Astrocyte (in vitro differentiated cells and primary cell): ENCODE measurements at places on chromosomes 7 and 10. TPM values are rescaled to one million over a fixed set of nuclear protein-coding genes. Genes with fewer than 3 reads are reported as not detected.
A peak's percentile ranks its signal among the peaks of the same experiment; 100 is the strongest.

DNA sequence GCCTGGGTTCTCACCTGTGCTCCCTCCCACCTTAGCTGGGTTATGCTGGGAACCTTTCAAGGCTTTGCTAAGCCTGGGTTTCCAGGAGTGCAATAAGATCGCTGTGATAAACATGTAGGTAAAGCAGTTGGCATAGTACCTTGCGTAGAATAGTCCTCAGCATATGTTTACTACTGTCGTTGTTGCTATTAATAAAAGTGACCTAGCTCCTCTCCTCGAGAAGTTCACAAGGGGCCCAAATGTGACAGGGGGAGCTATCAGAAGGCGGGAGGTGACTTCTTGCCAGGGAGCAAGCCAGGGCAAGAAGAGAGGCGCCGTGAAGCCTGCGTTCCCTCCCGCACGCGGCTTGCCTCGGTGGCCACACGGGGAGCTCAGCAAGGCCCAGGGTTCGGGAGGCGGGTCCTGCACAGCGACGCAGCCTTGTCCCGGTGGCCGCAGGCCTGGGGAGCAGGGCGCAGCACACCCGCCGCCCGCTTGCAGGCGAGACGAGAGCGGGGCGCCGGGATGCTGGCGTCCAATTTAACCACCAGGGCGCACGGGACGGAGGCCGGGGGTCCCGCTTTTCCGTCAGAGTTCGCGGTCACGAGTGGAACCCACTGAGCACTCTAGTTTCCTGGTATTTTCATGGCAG, 106.2 kb downstream of the SNX10 start:
- peak overlapping the region; percentile 64 for H3K4me3 ChIP-seq
- no peak for DNase-seq
- no peaks in the 10 kb centered on the region for H3K27me3 ChIP-seq
- H3K4me1 ChIP-seq, result peaks cover 4% of the 10 kb centered on the region
- no peak overlapping the region for H3K27ac ChIP-seq
- H3K36me3 ChIP-seq, result no peaks in the 10 kb centered on the region

GRCh38 chr10:95820363-95820762, 64.4 kb downstream of the ENTPD1 start:
- peaks cover 7% of the 10 kb centered on the region for H3K4me1 ChIP-seq
- H3K4me3 ChIP-seq, result no peak overlapping the region
- peaks cover 4% of the 10 kb centered on the region for H3K27me3 ChIP-seq

GRCh38 chr7:133020496-133020895, 61.4 kb downstream of the CHCHD3 start:
- no peaks in the 10 kb centered on the region for H3K36me3 ChIP-seq
- H3K4me1 ChIP-seq, result no peaks in the 10 kb centered on the region
- H3K27ac ChIP-seq, result no peak overlapping the region
- H3K4me3 ChIP-seq, result no peak overlapping the region
- no peak for DNase-seq
- no peaks in the 10 kb centered on the region for H3K27me3 ChIP-seq

- no peak overlapping the region for H3K4me3 ChIP-seq
- peak; percentile 77 for DNase-seq
- no peak overlapping the region for H3K27ac ChIP-seq
- no peaks in the 10 kb centered on the region for H3K36me3 ChIP-seq
Observed at GRCh38 chr7:64907641-64908326, 4.7 kb downstream of the ZNF273 start.

GRCh38 chr7:16027396-16027795, 340.9 kb upstream of the MEOX2 start:
- no peak overlapping the region for H3K4me3 ChIP-seq
- no peaks in the 10 kb centered on the region for H3K36me3 ChIP-seq
- H3K27ac ChIP-seq, result peak overlapping the region; percentile 61
- DNase-seq, result no peak

DNA sequence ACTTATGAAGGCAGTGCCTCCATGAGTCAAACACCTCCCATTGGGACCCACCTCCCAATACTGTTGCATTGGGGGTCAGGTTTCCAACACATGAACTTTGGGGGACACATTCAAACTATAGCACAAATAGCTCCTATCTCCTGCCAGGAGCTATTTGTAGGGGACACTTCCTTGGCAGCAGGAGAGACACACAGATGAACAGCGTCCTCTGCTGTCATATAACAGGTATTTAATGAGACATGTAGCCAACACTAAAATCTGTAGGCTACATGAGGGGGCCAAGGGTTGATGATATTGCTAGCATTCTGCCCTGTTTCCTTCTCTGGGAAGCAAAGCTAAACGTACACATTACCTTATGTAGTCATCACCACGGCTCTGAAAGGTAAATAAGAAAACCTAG, 2.6 kb upstream of the GPR26 start:
- no peak for DNase-seq
- no peak overlapping the region for H3K27ac ChIP-seq
- no peaks in the 10 kb centered on the region for H3K27me3 ChIP-seq
- no peaks in the 10 kb centered on the region for H3K4me1 ChIP-seq
- H3K36me3 ChIP-seq, result no peaks in the 10 kb centered on the region

GRCh38 chr10:102517553-102517952, 13.8 kb downstream of the SUFU start:
- H3K4me1 ChIP-seq, result peaks cover 6% of the 10 kb centered on the region
- H3K4me3 ChIP-seq, result no peak overlapping the region
- peaks cover 4% of the 10 kb centered on the region for H3K36me3 ChIP-seq
- H3K27me3 ChIP-seq, result no peaks in the 10 kb centered on the region
- peak; percentile 56 for DNase-seq

DNA sequence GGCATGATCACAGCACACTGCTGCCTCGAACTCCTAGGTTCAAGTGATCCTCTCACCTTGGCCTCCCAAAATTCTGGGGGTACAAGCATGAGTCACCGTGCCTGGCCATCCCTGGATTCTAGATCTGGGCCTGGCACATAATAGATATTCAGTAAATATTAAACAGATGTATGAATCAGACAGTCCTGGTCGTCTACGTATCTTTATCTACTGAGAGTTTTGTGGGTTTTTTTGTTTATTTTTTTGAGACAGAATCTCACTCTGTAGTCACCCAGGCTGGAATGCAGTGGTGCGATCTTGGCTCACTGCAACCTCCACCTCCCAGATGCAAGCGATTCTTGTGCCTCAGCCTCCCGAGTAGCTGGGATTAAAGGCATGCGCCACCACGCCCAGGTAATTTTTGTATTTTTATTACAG, 24.3 kb upstream of the ITGB1 start:
- H3K27ac ChIP-seq, result peak overlapping the region; percentile 100
- H3K4me1 ChIP-seq, result peaks cover 51% of the 10 kb centered on the region
- no peaks in the 10 kb centered on the region for H3K27me3 ChIP-seq
- H3K36me3 ChIP-seq, result no peaks in the 10 kb centered on the region
- peak; percentile 93 for DNase-seq

GRCh38 chr7:88912852-88913251, 117.3 kb upstream of the TEX47 start:
- no peak overlapping the region for H3K27ac ChIP-seq
- no peaks in the 10 kb centered on the region for H3K27me3 ChIP-seq
- no peaks in the 10 kb centered on the region for H3K4me1 ChIP-seq
- no peak for DNase-seq
- no peaks in the 10 kb centered on the region for H3K36me3 ChIP-seq

- peak overlapping the region; percentile 37 for H3K4me3 ChIP-seq
- no peaks in the 10 kb centered on the region for H3K36me3 ChIP-seq
- peaks cover 11% of the 10 kb centered on the region for H3K4me1 ChIP-seq
- H3K27me3 ChIP-seq, result peaks cover 3% of the 10 kb centered on the region
- H3K27ac ChIP-seq, result no peak overlapping the region
- DNase-seq, result peak; percentile 33
Observed at GRCh38 chr7:142603870-142604448, 145.3 kb upstream of the PRSS1 start.

DNA sequence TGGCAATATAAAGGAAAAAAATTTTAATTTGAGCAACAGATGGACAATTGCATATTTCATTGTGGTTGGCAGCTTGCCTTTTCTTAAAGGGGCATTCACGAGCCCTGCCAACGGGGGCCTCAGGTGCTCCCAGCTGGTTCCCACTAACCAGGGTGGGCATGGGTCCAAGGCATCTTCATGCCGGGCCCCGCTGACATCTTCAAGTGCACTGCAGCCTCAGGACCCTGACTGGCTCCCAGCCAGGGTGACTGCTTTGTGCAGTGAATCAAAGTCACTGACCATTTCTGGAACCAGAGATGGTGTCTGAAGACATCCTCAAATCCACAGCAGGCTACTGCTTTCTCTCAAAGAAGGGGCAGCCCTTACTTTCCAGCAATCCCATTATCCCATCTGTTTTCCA, 275.2 kb upstream of the MGMT start:
- no peaks in the 10 kb centered on the region for H3K27me3 ChIP-seq
- no peaks in the 10 kb centered on the region for H3K36me3 ChIP-seq

DNA sequence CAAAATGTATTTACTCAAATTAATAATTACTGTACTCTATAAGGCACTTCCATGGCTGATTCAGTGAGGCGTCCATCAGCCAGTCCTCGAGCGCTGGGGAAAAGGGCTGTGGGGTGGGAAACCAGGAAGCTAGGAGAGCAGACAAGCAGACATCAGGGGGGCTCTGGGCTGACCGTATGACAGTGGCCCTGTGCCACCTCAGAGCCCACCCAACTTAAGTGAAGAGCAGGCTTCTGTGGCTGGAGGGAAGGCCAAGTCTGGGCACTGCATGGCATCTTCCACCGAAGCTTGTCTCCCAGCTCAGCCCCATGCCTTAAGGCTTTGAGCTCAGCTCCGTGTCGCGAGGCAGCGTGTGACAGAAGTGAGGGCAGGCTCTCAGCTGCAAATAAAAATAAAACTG, 464.5 kb upstream of the ZMIZ1 start:
- no peaks in the 10 kb centered on the region for H3K4me1 ChIP-seq
- peaks cover 9% of the 10 kb centered on the region for H3K27me3 ChIP-seq
- no peak overlapping the region for H3K27ac ChIP-seq
- no peak overlapping the region for H3K4me3 ChIP-seq

GRCh38 chr7:17126413-17127268, 171.8 kb upstream of the AHR start:
- H3K4me1 ChIP-seq, result peaks cover 3% of the 10 kb centered on the region
- H3K27ac ChIP-seq, result no peak overlapping the region
- H3K36me3 ChIP-seq, result no peaks in the 10 kb centered on the region
- H3K27me3 ChIP-seq, result no peaks in the 10 kb centered on the region
- H3K4me3 ChIP-seq, result no peak overlapping the region
- no peak for DNase-seq

- no peaks in the 10 kb centered on the region for H3K4me1 ChIP-seq
- no peak for DNase-seq
- H3K36me3 ChIP-seq, result no peaks in the 10 kb centered on the region
- H3K27ac ChIP-seq, result no peak overlapping the region
- H3K27me3 ChIP-seq, result no peaks in the 10 kb centered on the region
Observed at GRCh38 chr10:118783776-118784545, 29.2 kb upstream of the CACUL1 start.

DNA sequence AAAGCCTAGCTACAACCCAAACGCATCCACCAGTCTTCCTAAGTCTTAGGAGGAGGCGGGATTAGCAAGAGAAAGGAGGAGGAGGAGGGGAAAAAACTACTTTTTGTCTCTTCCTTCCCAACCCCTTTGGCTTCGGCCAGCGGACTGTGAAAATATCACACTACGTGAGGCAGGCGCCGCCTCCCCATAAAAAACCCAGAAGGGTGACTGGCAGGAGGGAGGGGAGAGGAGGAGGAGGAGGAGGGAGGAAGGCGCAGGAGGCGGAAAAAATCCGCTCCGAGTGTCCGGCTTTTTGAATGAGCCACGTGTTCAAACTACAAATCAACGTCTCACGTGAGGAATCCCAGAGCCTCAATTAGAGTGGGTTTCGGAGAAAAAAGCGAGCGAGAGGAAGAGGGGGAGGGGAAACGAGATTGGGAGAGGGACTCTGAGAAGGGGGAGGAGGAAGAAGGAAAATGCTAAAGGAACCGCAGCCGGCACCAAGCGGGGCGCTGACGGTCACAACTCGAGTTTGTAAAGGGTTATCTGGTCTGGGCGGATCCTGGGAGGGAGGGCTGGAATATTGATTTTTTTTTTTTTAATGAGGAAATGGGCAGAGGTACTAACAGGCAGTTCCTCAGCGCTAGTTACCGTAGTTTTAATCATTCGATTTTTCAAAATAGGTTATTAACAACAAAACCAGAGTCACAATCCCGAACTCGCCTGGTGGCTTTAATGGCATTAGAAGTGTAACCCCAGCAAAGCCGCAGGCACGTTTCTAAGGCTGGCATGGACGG, at the start of gene IGF2BP3:
Gene IGF2BP3, minus strand, starts transcription at position 162 of the 776 bp plus-strand sequence. CDS start 381 bp downstream, outside the sequence.
- peaks cover 27% of the 10 kb centered on the region for H3K4me1 ChIP-seq
- peak; percentile 92 for DNase-seq
- no peaks in the 10 kb centered on the region for H3K36me3 ChIP-seq
- H3K27ac ChIP-seq, result peak within 1 kb of the TSS; percentile 80
- H3K27me3 ChIP-seq, result peaks cover 7% of the 10 kb centered on the region

DNA sequence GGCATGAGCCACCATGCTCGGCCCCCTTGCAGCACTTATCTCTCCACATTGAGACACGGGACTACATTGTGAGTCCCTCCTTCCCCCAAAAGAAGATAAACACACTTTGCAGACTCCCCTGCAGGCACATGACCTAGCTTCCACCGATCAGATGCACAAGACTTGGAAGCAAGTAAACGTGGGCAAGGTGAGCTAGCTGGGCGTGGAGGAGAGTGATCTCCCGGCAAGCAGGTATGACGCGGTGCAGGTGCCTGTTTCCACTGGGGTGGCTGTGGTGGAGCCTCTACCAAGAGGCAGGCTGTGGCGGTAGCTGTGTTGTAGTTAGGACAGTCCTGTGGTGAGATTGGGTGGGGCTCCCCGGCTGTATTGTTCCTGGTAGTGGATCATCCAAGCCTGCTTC, 7.7 kb upstream of the COMTD1 start:
- H3K27ac ChIP-seq, result no peak overlapping the region
- H3K4me1 ChIP-seq, result no peaks in the 10 kb centered on the region
- H3K36me3 ChIP-seq, result no peaks in the 10 kb centered on the region
- H3K27me3 ChIP-seq, result no peaks in the 10 kb centered on the region
- no peak overlapping the region for H3K4me3 ChIP-seq

The AGAP4 gene
- total RNA-seq, result 16.4 and 18.4 TPM in 2 replicates

The CFTR gene
- 0.38 and 2.5 TPM in 2 replicates for total RNA-seq

The GIMAP6 gene
- total RNA-seq, result not detected in 2 replicates

The ZPBP gene
- not detected in 2 replicates for total RNA-seq

The PDE1C gene
- total RNA-seq, result 14.9 and 31.6 TPM in 2 replicates

The NPY gene
- 0.57 TPM in 1 of 2 replicates, not detected in the other for total RNA-seq

The IDI1 gene
- total RNA-seq, result 43.0 and 63.2 TPM in 2 replicates

The UTF1 gene
- total RNA-seq, result 0.18 TPM in 1 of 2 replicates, not detected in the other

The TAS2R41 gene
- total RNA-seq, result not detected in 2 replicates

The WAC gene
- total RNA-seq, result 112 and 123 TPM in 2 replicates
